ENCODE measurements at places on chromosomes 11 and 22. TPM values are rescaled to one million over a fixed set of nuclear protein-coding genes. Genes with fewer than 3 reads are reported as not detected.
A peak's percentile ranks its signal among the peaks of the same experiment; 100 is the strongest.

Gene OR5AR1
- total RNA-seq = not detected

Gene KIRREL3
- total RNA-seq = 1.2 TPM

Gene ACTN3
- total RNA-seq = not detected

- no peak for DNase-seq
Observed at GRCh38 chr22:22721681-22722354, 77.4 kb downstream of the GGTLC2 start.

DNA sequence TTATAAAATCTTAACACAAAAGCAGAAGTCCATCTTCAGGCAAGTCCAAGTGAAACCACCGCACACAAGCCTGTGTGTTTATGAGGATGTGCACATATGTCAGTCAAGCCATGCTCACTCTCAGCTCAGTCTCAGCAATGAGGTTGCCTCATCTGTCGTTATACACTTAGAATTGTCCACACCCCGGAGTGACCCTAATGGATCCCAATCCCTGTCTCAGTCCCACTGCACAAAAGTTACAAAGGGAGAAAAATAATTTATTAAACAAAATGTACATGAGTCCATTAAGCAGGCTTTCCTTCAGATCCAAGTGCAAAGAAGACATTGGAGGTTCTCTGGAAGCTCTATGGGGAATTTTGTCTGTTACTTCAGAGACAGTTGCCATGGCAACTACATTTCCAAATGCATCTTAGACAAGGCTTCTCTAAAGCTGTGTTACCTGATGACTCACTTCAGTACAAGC is 24.4 kb downstream of the OR8B12 start:
- DNase-seq = no peak

Gene STK33
- 1.2 TPM for total RNA-seq

DNA sequence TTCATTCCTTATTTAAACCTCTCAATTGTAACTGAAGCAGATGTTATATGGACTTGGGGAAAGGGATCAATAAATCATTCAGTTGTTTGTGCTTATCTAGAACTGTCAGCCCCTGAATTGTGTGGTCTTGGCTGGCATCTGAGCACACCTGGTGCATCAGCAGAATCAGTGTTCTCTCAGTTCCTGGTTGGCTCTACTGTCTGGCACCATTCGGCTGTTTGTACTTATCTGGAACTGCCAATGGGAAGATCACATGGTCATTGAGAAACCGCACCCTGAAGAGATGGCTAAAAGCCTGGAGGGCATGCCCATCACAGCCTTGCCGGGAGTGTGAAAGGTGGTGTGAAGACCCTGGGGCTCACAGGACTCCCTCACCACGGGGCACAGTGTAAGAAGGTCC is 37.1 kb upstream of the EHF start:
- no peak for DNase-seq

GRCh38 chr11:5899534-5899933 is 6.5 kb downstream of the OR52E5 start:
- no peak for DNase-seq

Gene SEPTIN5
- 4.6 TPM for total RNA-seq

- DNase-seq = no peak
Observed at GRCh38 chr22:22878801-22879674, 8.6 kb upstream of the IGLL5 start.

Gene NXPE2
- 17.0 TPM for total RNA-seq

Gene C11orf97
- total RNA-seq = not detected

- DNase-seq = no peak
Observed at GRCh38 chr22:49735901-49736421, 91.7 kb downstream of the BRD1 start.

Gene TEF
- 30.9 TPM for total RNA-seq

- DNase-seq = no peak
Observed at GRCh38 chr22:45210991-45211390, 29.7 kb downstream of the KIAA0930 start.

- DNase-seq = no peak
Observed at GRCh38 chr22:33467620-33468095, 409.5 kb upstream of the SYN3 start.

GRCh38 chr22:22948651-22949571 is 61.3 kb downstream of the IGLL5 start:
- no peak for DNase-seq

GRCh38 chr11:73359341-73359740 is 16.9 kb upstream of the RELT start:
- no peak for DNase-seq

GRCh38 chr11:132050049-132050448 is 679.6 kb downstream of the NTM start:
- no peak for DNase-seq

DNA sequence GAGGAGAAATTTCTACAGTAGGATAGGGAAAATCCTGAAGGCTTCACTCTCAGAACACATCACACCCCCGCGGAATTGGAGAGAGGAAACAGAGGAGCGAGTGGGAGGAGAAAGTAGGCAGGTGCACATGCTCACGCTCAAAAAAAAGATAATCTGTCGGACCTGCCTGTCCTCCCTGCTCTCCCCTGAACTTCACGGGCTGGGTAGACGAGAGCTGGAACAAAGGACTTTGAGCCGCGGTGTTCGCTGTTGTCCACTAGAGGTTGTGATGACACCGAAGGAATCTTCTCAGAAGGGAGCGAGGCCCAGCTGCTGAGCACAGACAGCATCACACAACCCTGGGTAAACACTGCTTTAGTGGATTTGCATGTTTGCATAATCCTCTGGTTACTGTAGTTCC is 5.0 kb downstream of the SEZ6L start:
- DNase-seq = no peak

GRCh38 chr22:30810105-30810504 is 115.4 kb downstream of the OSBP2 start:
- no peak for DNase-seq

Gene PGM2L1
- total RNA-seq = 9.9 TPM

- DNase-seq = peak; percentile 42
Observed at GRCh38 chr11:44893846-44894617, 56.7 kb downstream of the TP53I11 start.

DNA sequence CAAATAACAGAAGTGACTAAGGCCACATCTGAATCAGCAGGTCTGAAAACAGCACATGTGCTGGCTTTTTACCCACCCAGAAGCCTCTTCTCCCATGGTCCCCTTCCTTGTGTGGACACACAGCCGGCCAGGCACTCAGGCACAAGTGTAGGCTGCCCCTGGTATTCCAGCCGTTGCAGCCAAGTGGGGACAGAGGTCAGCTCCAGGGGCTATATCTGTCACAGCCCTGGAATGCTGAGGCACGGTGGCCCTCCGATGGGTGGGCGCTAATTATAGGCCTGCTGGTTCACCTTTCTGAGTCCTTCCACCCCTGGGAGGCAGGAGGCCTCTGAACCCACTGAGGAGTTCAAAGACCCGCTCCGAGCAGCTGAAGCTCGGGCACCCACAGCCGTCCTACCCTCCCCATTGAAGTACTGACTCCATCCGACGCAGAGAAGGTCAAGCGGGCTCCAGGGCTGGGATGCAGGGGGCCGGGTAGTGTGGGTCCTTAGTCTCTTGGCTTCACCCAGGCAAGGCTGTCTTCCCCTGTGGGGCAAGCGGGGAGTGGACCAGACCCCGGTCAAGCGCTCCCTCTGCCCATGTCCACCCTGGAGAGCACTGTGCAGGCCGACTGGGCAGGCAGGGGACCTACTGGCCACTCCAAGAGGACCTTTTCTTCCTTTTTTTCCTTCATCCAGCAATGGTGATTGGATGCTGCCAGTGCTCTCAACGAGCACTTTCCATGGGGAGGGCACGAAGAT is 14.3 kb downstream of the FGF3 start:
- no peak for DNase-seq

- DNase-seq = no peak
Observed at GRCh38 chr11:44016131-44016530, 31.6 kb upstream of the ACCSL start.

DNA sequence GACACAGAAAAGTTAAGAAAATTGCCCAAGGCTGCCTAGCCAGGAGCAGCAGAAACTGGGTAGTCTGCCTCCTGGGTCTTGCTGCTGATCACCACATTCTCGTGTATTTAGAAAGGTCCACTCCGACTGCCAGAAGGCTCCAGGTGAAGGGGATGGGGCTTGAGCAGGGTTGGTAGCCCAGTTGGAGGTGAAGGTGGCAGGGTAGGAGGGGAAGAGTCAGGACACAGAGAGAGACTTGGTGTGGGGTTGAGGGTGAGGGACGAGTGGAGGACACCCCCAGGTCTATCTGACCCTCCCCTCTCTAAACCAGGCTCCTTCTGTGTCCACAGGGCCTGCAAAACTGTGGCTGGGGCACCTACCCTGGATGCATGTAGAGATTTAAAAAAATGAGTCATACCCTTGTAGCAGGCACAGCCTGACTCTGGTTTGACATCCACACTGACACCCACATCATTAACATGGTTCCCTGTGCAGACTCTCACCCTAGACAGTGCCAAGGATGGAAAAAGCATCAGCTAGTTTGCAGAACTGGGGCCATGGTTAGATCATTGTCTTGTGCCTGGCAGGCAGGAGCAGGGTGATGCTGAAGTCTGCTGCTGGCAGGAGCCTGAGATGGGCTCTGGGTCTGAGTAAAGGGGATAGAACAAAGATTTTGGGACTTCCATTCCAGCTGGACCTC is 273.2 kb downstream of the TENM4 start:
- DNase-seq = no peak

DNA sequence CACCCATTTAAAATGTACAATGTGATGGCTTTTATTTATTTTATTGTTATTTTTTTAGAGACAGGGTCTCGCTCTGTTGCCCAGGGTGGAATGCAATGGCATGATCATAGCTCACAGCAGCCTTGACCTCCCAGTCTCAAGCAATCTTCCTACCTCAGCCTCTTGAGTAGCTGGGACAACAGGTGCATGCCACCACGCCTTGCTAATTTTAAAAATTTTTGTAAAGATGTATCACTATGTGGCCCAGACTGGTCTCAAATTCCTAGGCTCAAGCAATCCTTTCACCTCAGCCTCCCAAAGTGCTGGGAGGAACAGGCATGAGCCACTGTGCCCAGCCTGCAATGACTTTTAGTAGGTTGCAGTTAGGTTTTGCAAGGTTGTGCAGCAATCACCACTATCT is 14.3 kb downstream of the CLDN5 start:
- no peak for DNase-seq

DNA sequence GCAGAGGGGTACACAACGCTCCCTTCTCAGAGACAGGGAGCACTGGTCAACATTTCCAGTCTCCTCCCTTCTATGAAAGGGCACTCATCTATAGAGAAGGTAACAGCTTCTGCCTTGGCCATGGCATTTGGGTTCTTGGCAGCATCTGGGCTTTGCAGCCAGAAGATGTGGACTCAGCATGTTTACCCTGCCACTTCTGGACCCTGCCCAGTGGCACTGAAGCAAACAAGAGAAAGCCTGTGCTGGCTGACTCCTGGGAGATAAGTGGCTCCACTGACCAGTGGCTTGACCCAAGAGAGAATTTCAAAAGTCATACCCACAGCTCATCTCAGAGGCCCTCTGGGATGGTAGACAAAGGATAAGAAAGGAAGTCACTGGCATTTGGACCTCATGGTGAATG is 8.0 kb downstream of the CSNK2A3 start:
- DNase-seq = no peak

DNA sequence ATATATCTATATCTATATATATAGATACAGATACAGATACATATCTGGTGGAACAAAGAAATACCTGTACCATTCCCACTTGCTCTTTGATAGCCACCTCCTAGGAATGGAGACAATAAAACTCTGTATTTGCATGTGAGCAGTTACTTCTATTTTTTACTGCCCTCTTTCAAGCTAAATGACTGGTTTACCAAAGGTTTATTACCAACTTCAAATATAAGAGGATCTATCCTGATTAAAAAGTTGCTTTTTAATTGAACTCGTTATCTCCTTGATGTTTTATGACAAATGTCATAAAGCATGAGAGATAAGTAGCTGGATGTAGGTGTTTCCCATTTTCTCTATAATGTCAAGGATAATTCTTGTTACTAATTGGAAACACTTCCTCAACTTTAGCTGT is 21.7 kb upstream of the GRIK4 start:
- DNase-seq = no peak

Gene MGAT3
- 5.6 TPM for total RNA-seq

Gene RGL4
- not detected for total RNA-seq

GRCh38 chr11:102317768-102318103 is 452 bp downstream of the BIRC3 start:
- no peak for DNase-seq

GRCh38 chr11:121282886-121283502 is 9.6 kb upstream of the SC5D start:
- DNase-seq = no peak

Gene APOA4
- total RNA-seq = not detected

GRCh38 chr22:42431401-42432019 is 693 bp downstream of the NFAM1 start:
- DNase-seq = no peak

DNA sequence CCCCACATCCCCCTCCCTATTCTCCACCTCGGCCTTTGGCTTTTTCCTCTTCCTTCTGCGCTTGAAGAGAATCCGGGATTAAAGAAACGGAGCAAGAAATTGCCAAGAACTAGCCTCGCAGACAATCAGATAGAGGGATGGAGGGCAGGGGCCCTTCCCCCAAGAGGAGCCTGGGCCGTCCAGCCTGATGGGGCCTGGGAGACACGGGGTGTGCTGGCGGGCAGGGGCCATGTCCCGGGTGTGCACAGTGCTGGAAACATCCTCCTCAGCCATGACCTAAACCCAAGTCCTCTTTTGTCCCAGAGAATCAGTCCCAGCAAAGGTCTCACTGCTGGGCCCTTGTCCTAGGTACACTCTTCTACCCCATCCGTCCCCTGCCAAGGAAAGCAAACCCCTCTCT is 47.7 kb upstream of the LMO1 start:
- no peak for DNase-seq

- no peak for DNase-seq
Observed at GRCh38 chr22:18931905-18932652, 4.0 kb downstream of the PRODH start.

- peak; percentile 20 for DNase-seq
Observed at GRCh38 chr11:111707039-111707690, 59.0 kb downstream of the PPP2R1B start.

Gene PGA5
- total RNA-seq = 0.22 TPM

GRCh38 chr22:28999919-29000556 is 61.6 kb downstream of the C22orf31 start:
- DNase-seq = no peak
